Ammon's horn (tissue), 1 donor: ENCODE measurements at places on chromosomes 5 and 9.
A peak's percentile ranks its signal among the peaks of the same experiment; 100 is the strongest.

GRCh38 chr9:97480174-97480573 lies 21.3 kb upstream of the TMOD1 start:
- no peak for DNase-seq

- DNase-seq, result no peak
Measured at GRCh38 chr9:133732639-133733408, 5.3 kb downstream of the SARDH start.

- no peak for DNase-seq
Measured at GRCh38 chr5:135033901-135034235, at the start of gene PITX1. TSS of gene PITX1 (minus strand) at chr5:135034228. CDS start at chr5:135033881, 347 bp downstream.

DNA sequence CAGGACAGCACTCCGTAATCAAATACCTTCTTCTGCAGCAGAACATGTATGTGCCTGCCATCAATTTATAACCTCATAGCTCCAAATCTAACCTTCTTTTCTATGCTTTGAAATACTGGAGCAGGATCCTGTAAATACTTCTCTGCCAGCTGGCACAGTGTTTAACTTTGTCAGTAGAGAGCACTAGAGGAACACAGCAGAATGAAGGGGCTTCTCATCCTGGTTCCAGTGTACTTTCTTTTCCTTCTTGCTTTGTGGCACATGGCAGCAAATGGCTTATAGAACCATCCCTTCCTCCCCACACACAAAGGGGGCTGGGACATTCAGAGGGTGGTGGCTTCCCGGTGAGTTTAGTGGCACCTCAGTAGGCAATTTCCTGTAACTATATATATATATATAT lies 3.8 kb upstream of the FBXW11 start:
- DNase-seq, result peak; percentile 41

GRCh38 chr5:172413601-172414171 lies 40.6 kb downstream of the SH3PXD2B start:
- DNase-seq, result no peak

GRCh38 chr9:33165263-33166151 lies 1.6 kb downstream of the B4GALT1 start:
- no peak for DNase-seq

- no peak for DNase-seq
Measured at GRCh38 chr9:88259001-88259400, 120.7 kb upstream of the SPATA31C2 start.

- DNase-seq, result no peak
Measured at GRCh38 chr5:138615461-138615860, 40.3 kb upstream of the HSPA9 start.

DNA sequence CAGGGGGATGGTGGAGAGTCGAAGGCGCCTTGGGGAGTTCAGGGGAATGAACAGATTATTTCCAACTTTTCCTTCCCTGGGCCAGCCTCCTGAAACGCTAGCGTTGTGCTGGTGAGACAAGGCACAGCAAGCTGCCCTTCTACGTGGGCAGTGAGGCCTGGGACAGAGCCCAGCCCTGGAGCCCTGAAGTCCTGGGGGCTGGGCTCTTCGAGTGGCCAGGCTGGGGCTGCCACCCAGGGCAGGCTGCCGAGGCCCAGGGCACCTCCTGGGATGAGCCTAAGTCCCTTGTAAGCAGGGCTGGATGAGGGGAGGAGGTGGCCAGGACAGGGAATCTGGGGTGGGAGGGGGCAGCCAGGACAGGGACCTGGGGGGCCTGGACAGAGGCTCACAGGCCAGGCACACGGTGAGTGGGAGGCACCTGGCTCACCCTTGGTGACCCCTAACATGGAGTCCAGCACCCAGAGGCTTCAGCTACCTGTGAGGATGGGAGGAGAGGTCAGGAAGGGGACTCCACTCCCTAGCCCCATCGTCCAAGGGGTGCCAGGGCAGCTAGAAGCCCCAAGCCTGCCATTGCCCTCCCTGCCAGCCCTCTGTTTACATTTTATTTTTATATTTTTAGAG lies 1.3 kb upstream of the LCN12 start:
- DNase-seq, result no peak

- DNase-seq, result no peak
Measured at GRCh38 chr5:675871-676698, 17.1 kb downstream of the TPPP start.

DNA sequence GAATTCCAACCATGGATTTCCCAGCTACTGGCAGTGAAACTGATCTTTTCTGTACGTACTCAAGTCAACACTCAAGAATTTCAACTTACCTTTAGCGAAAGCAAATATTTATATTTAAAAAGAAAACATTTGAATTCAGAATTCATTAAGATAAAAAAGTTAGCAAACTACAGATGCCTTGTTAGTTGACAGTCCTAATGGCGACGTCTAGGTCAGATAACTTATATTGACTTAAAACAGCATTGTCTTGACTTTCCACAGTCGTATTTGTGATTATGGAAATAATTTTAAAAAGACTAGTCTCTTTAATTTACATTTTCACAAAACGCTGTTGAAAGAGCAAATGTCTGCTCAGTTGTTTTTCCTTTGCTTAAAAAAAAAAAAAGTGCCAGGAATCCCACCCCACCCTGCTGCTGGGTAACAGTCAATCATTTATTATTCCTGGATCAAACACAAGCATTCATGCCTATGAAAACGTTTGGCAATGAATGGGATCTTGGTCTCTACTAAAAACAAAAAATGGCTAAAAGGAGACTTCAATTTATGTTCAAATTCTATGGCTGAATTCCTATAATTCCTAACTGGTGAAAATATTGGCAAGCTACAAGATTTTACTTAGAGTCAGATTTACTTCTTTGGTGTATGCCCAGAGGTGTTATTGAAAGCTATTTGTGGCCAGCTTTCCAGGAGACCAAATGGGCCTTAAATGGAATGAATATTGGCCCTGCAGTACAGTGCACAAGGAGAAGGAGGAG lies 22.0 kb downstream of the OR2S2 start:
- DNase-seq, result no peak

DNA sequence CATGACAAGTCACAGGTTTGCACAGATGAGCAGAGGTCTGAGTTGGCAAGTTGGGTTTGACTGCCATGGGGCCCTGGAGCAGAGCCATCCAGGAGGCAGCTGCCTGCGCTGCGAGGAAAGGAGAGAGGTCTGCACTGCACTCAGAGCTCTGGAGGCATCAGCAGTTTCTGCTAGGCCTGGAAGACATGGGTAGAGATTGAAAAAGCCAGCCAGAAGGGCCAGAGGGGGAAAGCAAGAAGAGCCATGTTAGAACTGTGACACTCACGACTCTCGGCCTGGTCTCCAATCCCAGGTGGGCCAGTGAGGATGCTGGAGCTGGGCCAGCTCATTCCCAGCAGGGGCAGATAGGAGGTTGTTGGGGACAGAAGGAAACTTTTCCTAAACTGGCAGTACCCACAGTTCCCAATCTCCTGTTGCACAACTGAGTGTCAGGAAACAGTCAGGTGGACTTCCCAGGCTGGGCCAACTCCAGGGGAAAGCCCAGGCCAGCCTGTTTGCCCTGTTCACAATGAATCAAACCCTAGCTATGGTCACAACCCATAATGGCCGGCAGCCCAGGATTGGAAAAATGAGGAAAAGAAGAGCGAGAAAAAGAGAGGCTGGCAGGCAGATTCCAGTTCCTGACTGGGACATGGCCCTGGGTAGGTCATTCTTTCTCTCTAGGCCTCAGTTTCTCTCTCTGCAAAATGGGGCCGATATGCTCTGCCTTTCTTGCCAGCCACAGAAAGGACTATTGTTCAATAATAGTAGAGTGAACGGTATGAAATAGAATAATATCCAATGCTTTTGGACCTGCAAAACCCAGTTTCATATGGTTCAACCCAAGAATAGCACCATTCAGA lies 7.8 kb upstream of the ORM1 start:
- DNase-seq, result no peak

DNA sequence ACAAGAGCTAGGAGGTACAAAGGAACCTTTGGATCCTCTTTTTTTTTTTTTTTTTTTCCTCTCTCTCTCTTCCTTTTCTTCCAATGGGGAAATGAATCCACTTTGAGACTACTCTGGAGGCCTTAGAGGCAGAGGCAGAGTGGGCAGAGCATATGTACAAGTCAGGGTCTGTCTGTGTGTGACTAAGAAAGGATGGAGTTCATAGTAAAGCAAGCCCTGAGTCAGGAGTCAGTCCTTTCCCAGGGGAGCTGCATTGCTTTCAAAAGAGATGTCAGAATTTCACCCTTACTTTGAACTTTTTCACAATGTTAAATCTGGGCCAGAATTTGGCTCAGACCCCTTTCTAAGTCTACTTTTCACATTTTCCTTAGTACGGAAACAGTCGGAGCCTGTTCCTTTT lies 792.4 kb upstream of the C9orf72 start:
- no peak for DNase-seq

- no peak for DNase-seq
Measured at GRCh38 chr9:124257070-124257843, 492 bp upstream of the NEK6 start.

- no peak for DNase-seq
Measured at GRCh38 chr5:140025736-140026135, 17.4 kb downstream of the NRG2 start.

DNA sequence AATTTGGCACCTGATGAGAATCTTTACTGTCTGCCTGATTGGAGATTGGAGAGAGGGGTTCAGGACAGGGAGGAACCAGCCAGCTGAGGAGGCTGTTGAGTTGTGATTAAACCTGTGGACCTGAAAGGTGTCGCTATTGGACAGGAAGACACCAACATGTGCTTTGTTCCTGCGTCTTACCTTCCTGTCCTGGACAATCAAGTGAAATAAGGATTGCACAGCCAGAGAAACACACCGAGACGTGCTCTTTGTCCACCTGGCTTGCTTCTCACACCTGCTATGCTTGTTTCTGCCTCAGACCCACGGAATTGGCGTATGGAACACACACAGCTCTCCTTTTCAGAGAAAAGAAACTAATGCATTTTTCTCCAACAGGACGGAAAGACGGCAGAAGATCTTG lies 57.7 kb upstream of the CTSL start:
- DNase-seq, result no peak

DNA sequence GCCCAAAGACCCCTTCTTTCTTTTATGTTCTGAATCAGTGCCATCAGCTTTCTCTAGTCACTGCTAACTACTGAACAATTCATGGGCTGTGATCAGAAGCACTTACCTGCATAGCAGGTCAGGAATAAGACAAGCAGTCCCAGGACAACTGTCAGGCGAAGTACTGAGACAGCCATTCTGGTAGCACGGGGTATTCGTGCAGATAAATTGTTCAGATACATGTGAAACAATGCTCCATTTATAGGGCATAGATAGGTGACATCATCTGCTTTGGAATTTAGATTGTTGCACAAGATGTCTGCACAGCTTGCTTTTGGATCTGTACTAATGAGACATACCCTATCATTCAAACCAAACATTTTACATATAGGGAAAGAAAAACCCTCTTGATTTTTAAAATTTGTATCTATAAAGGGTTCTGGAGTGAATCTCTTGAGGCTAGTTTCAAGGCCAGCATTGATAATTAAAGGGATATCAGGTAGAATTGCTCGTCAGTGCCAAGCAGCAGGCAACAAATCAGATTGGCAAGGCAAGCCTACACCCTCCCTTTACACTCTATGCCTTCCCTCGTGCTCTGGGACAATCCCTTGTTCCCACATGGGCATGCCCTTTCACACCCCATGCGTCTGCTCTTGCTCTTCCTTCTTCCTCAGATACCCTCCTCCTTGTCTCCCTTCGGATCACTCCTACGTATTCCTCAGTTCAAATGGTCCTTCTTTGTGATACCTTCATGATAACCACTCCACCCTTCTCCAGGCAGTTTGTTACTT lies at the start of gene C5orf46:
Gene C5orf46, minus strand, starts transcription at position 213 of the 770 bp plus-strand sequence. Its CDS starts 37 bp downstream, at position 176.
- peak; percentile 17 for DNase-seq

- DNase-seq, result no peak
Measured at GRCh38 chr9:86753836-86754235, 193.5 kb downstream of the GAS1 start.

DNA sequence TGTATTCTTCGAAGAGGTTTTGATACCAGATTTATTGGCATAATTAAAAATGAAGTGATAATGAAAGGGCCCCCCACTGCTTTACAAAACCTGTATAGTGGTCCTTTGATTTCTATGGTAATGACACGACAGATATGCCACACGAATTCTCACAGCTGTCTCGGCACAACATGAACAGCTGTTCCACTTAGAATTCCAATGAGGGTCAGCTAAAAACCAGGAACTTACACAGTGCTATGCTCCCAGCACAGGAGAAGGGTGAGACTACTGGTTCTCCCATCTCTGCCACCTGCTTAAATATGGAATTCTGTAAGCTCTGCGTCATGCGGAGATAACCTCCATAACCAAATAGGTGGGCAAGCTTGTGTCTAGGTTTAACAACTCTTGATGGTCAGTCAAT lies 183.0 kb upstream of the EFNA5 start:
- DNase-seq, result no peak

DNA sequence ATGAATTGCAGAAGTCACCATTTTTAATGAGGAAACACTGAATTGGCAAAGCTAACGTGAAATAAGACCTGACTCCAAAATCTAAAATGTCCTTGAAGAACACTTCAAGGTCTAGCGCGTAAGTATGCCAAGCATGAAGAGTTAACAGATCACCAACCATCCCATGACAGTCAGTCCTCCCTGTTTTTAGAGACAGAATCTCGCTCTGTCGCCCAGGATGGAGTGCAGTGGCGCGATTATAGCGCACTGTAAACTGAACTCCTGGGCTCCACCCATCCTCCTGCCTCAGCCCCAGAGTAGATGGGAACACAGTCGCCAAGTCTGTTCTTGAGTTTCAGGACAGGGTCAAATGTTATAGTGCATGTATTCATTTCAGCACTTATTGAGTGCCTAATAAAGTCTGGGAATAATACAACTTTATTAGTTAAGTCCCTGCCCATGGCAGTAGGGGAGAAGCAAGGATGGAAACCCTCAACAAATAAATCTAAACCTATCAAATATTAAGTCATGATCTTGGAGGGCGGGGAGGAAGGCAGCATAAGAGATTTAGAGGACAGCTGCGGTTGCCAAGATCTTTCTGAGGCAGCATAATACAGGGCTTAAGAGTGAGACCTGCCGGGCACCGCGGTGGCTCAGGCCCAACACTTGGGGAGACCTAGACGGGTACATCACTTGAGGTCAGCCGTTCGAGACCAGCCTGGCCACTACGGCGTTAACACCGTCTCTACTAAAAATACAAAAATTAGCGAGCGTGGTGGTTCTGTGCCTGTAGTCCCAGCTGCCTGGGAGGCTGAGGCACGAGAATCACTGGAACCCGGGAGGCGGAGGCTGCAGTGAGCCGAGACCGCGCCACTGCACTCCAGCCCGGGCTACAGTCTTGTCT lies 1.1 kb downstream of the ATPSCKMT start:
- DNase-seq, result no peak
